ENCODE measurements at places on chromosomes 2 and 18. TPM values are rescaled to one million over a fixed set of nuclear protein-coding genes. Genes with fewer than 3 reads are reported as not detected.

The SLC14A1 gene
- not detected for total RNA-seq

The KRTCAP3 gene
- total RNA-seq = not detected

The LYPD6 gene
- total RNA-seq = 0.09 TPM

The NCKAP5 gene
- total RNA-seq = 0.90 TPM

The GNLY gene
- total RNA-seq = 0.30 TPM

The MYL12A gene
- 330 TPM for total RNA-seq

The CFC1 gene
- total RNA-seq = not detected

The POMC gene
- not detected for total RNA-seq

The ANKRD29 gene
- 16.2 TPM for total RNA-seq

The UGT1A8 gene
- not detected for total RNA-seq

The INPP1 gene
- total RNA-seq = 29.4 TPM

The ALS2 gene
- total RNA-seq = 9.9 TPM

The SP140 gene
- total RNA-seq = 0.27 TPM

The MARS2 gene
- total RNA-seq = 10.8 TPM

The ARHGAP15 gene
- total RNA-seq = not detected

The CD207 gene
- not detected for total RNA-seq

The PHOSPHO2 gene
- 3.0 TPM for total RNA-seq

The HTR2B gene
- not detected for total RNA-seq

The GFPT1 gene
- 25.3 TPM for total RNA-seq

The CCDC68 gene
- 6.5 TPM for total RNA-seq

The SETBP1 gene
- total RNA-seq = 0.47 TPM

The TPGS2 gene
- total RNA-seq = 93.9 TPM

The FAM124B gene
- total RNA-seq = not detected

The COL6A3 gene
- 0.37 TPM for total RNA-seq

The ZC3H6 gene
- total RNA-seq = 0.44 TPM

The INSIG2 gene
- 10.3 TPM for total RNA-seq

The RND3 gene
- total RNA-seq = 46.2 TPM

The WNT10A gene
- 0.10 TPM for total RNA-seq

The CAD gene
- 55.7 TPM for total RNA-seq

The RAPGEF4 gene
- total RNA-seq = 0.29 TPM

The SPAST gene
- 14.3 TPM for total RNA-seq

The CDK15 gene
- total RNA-seq = not detected

The DNER gene
- 12.2 TPM for total RNA-seq

The C2orf81 gene
- total RNA-seq = 3.0 TPM

The GALR1 gene
- not detected for total RNA-seq
